ENCODE measurements at places on chromosomes 3 and 15.
A peak's percentile ranks its signal among the peaks of the same experiment; 100 is the strongest.

- DNase-seq = no peak
Measured at GRCh38 chr3:4407941-4408340, 59.1 kb downstream of the SUMF1 start.

DNA sequence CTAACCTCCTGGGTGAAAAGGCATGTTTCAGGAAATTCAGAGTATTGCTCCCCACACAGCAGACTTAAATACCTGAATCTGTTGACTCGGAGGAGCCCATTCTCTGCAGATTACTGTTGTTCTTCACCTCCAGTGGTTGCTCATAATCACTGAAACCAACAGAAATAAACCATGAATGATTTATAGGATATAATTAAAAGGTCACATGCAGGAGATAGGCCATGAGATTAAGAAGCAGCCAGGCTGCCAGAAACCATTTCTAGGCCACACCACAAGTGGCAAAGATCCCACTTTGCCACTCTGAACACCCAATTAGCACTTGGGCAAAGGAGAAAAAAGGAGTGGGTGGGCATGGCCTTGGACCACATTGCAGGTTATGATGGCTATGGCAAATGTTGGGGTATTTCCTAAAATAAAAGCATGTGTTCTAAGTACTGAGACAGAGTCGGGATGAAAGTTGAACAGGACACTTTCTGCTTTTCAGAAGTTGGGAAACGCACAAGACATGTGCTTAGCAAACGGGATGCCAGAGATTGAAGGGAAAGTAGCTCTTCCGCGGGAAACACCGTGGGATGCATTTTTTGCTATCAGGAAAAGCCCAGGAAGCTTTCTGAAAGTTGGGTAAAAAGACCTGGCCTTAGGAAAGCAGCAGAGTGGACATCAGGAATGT, 1.5 kb downstream of the CDC25A start:
- DNase-seq = no peak

GRCh38 chr3:79844176-79844575, 76.4 kb upstream of the ROBO1 start:
- DNase-seq = no peak

DNA sequence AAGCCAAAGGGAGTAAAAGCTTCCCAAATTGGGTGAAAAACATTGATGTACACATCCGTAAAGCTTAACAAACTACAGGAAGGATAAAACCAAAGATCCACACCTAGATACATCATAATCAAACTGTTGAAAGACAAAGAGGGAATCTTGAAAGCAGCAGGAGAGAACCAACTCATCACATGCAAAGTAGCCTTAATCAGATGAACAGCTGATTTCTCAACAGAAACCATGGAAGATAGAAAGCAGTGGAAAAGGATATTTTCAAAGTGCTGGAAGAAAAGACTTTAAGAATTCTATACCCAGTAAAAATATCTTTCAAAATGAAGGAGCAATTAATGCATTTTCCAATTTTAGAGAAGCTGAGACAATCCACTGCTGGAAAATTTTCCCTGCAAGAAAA, 36.8 kb downstream of the CHRNA7 start:
- no peak for DNase-seq

GRCh38 chr3:177792311-177793030, 595.2 kb upstream of the TBL1XR1 start:
- no peak for DNase-seq

- no peak for DNase-seq
Measured at GRCh38 chr15:84991014-84991712, 9.5 kb downstream of the PDE8A start.

GRCh38 chr3:197283045-197283444, 15.4 kb downstream of the DLG1 start:
- DNase-seq = no peak

- DNase-seq = no peak
Measured at GRCh38 chr3:72847282-72847681, 963 bp downstream of the SHQ1 start.

DNA sequence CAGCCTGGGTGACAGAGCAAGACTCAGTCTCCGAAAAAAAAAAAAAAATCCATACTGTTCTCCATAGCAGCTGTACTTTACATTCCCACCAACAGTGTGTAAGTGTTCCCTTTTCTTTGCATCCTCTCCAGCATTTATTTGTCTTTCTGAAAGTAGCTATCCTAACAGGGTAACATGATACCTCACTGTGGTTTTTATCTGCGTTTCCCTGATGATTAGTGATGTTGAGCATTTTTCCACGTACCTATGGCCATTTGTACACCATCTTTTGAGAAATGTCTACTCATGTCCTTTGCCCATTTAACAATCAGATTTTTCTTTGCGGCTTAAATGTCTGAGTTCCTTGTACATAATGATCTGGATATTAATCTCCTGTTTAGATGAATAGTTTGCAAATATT, 119.3 kb downstream of the RFX7 start:
- no peak for DNase-seq

DNA sequence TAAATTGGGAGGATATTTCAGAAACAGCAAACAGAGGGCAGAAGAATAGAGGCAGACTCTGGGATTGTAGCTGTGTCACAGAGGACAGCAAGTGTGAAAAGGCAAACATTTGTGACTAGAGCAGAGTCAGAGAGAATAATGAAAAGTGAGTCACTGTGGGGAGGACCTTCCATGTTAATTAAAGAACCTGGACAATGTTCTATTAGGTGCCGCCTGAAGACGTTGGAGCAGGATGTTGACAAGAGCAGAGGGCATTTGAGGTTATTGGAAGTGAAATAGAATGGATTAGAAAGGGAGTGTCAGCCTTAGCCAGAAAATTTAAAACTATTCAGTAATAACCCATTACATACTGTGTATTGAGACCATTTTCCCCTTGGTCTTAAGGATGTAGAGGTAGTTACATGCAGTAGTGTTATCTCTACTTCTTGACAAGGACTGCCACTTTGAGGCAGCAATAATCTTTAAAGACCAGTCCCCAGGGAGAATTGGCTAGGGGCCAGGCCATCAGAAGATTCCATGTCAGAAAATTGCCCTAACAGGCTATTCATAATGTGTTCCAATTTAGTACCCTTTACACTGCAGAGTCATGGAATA, 5.8 kb downstream of the ACKR2 start:
- DNase-seq = peak; percentile 23

- DNase-seq = peak; percentile 42
Measured at GRCh38 chr3:25592510-25592968, 72.2 kb downstream of the TOP2B start.

DNA sequence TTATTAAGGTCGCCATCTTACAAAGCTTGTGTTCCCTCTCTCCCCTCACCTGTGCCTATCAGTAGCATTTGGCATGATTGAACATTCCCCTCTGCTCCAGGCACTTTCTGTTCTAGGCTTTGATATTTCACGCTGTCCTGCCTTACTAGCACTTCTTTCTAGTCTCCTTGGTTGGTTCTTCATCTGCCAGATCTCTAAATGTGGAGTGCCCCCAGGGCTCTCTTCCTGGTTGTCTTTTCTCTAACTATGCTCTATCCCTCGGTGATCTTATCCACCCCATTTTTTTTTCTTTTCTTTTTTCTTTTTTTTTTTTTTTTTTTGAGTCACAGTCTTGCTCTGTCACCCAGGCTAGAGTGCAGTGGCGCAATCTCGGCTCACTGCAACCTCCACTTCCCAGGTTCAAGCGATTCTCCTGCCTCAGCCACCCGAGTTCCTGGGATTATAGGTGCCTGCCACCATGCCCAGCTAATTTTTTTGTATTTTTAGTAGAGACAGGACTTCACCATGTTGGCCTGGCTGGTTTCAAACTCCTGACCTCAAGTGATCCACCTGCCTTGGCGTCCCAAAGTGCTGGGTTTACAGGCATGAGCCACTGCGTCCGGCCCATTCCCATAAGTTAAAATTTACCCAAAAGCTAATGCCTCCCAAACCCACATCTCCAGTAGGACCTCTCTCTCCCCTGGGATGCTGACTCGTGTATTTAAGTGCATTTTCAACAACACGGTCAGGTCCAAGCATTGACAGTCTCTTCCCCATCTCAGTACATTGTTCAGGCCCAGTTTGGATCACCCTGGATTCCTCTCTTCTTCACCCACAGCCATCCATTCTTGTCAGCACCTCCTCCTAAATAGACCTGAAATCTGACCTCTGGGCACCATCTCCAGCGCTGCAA, 5.2 kb downstream of the NUSAP1 start:
- no peak for DNase-seq

- no peak for DNase-seq
Measured at GRCh38 chr3:132595014-132595413, 2.1 kb upstream of the ACKR4 start.

DNA sequence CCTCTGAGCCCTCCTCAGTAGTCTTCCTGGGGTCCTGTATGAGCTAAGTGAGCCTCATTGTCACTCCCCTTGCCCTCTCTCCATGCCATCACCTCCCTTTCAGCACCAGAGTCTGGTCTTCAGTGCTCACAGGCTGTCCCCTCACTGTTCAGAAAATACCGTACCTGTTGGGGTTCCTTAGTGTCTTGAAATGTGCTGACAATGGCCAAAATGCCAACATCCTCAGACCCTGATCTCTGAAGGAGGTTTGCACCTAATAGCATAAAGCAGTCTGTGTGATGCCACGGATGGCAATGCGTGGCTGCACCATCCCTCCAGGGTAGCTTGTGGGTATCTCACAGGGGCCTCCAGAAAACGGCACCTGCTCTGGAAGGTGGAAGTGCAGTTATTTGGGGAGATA, 301.0 kb upstream of the TLE3 start:
- no peak for DNase-seq

GRCh38 chr3:105845488-105845887, 23.3 kb downstream of the CBLB start:
- DNase-seq = no peak

DNA sequence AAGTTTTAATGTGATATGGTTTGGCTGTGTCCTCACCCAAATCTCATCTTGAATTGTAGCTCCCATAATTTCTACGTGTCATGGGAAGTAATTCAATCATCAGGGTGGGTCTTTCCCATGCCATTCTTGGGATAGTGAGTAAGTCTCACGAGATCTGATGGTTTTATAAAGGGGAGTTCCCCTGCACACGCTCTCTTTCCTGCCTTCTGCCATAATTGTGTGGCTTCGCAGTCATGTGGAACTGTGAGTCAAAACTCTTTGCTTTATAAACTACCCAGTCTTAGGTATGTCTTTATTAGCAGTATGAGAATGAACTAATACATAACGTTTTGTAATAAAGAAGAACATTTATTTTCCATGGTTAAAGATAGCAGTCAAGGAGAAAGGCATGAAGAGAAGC, 39.2 kb upstream of the GOLIM4 start:
- DNase-seq = no peak

Data from LoVo (cell line).